Cardiac atrium fibroblast (primary cell): ENCODE measurements at places on chromosomes 16 and 17. TPM values are rescaled to one million over a fixed set of nuclear protein-coding genes. Genes with fewer than 3 reads are reported as not detected.

The AIPL1 gene
- total RNA-seq = not detected in 2 replicates

The MPDU1 gene
- 156 and 212 TPM in 2 replicates for total RNA-seq

The FBXO47 gene
- total RNA-seq = not detected in 2 replicates

The NLRC3 gene
- under 0.01 TPM in 1 of 2 replicates, not detected in the other for total RNA-seq

The PPL gene
- total RNA-seq = 24.6 and 24.9 TPM in 2 replicates

The AKTIP gene
- 13.9 and 20.7 TPM in 2 replicates for total RNA-seq

The NGFR gene
- total RNA-seq = 0.81 and 2.7 TPM in 2 replicates

The PABPN1L gene
- not detected in 2 replicates for total RNA-seq

The STAT5A gene
- total RNA-seq = 27.3 and 34.0 TPM in 2 replicates

The KRT36 gene
- total RNA-seq = not detected in 2 replicates

The CA7 gene
- not detected in 2 replicates for total RNA-seq

The SEZ6L2 gene
- 31.1 and 40.3 TPM in 2 replicates for total RNA-seq

The DYNLRB2 gene
- not detected in 2 replicates for total RNA-seq

The CCL1 gene
- not detected in 2 replicates for total RNA-seq

The RPL38 gene
- 447 and 485 TPM in 2 replicates for total RNA-seq
